ENCODE measurements at places on chromosomes 7 and 10.

- DNase-seq, result no peak
Measured at GRCh38 chr10:73017955-73018480, 63.4 kb upstream of the PLA2G12B start.

DNA sequence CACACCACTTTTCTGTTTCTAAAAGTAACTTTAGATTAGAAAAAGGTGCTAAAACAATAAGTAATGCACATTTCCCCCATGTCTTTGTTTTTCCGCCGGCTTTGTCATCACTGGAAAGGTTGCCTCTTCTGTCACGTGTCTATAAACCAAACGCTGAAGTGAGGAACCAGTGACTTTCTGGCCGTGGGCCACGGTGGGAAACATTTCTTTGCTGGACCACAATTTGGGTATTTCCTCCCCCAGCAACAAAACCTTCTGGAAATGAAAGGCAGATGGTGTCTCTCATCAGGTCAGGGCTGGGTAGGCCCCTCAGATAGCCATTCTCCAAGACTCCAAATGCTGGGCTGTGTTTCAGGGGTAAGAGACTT lies 174.5 kb downstream of the SH3PXD2A start:
- DNase-seq, result no peak

- no peak for DNase-seq
Measured at GRCh38 chr10:4337563-4337962, 488.4 kb upstream of the AKR1E2 start.

- DNase-seq, result no peak
Measured at GRCh38 chr7:107711301-107711700, 32.6 kb upstream of the CBLL1 start.

- DNase-seq, result no peak
Measured at GRCh38 chr7:121485467-121486243, 89.5 kb upstream of the FAM3C start.

DNA sequence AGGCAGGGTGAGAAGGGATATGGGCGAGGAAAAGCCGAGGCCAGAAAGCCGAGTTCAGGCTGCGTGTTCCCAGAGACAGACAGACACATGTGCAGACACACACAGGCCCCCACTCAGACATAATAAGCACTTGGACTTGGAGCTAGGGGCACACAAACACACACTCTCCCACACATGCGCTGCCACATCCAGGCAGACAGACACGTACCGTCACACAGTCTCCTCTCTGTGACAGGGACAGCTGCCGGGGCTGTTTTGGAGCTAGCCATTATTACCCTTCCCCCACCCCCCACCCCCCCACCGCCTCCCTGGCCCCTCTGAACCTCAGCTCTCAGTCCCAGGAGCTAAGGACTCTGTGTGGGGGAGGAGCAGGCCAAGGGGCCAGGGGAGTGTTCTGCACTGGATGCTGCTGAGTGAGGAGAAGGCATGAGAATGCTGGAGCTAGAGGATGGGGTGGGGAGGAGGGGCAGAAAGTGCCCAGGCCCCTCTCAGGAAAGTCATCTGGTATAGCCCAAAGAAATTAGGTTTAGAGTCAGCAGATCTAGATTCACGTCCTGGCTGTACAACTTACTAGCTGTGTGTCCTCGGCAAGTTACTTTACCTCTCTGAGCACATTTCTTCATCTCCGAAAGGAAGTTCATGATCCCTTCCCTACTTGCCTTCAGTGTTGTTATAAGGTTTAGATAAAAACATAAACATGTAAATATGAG lies 6.3 kb downstream of the PITX3 start:
- no peak for DNase-seq

Data from activated CD4-positive, alpha-beta T cell treated with anti-CD3 and anti-CD28 coated beads, Interleukin-2, amount 10 ng/mL, durations not matched to agents 7 days and 5 days (primary cell).